ENCODE measurements at places on chromosomes 11 and 22.

DNA sequence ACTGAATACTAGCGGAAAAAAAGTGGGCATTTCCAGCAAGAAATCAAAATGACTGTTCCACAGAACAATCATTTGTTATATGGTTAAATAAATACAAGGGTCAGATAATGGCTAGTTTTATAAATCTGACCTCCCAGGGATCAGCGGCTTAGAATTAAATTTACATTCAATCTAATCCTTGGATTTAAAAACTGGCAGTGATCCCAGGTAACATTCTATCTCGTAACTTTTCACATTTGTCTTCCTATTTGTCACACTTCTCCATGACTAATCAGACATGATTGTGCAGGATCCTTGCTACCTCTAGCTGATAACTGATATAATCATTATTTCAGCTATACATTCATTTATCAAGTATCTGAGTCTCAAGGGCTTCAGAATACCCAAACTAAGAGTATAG, 2.9 kb upstream of the MMP3 start:
- DNase-seq, result no peak

DNA sequence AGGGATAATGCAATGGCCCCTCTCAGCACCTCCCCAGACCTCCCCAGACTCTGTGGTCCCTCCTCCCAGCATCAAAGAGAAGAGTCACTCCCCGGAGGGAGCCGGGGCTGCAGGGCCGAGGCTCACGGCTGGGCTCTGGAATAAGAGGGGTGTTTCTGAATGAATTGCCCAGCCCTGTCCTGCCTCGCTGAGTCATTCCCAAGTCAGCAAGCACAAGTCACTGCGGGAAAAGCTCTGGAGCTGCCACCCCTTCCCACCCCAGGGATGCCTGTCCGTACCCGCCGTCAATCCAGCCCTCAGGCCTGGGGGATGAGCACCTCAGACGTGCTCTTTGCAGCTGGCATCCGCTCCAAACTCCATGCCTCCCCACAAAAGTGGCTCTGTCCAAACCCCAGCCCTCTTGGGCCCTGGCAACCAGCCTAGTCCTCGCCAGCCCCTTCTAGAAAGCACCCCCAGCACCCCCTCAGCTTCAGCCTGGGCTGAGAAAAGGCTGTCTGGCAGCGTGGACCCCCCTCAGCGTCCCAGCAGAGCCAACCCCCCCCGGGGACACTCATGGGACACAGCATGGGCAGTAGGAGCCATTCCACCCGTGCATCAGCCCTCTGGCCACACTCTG, 22.7 kb downstream of the CELSR1 start:
- DNase-seq, result no peak

GRCh38 chr22:36323855-36324331, 63.9 kb downstream of the MYH9 start:
- no peak for DNase-seq

DNA sequence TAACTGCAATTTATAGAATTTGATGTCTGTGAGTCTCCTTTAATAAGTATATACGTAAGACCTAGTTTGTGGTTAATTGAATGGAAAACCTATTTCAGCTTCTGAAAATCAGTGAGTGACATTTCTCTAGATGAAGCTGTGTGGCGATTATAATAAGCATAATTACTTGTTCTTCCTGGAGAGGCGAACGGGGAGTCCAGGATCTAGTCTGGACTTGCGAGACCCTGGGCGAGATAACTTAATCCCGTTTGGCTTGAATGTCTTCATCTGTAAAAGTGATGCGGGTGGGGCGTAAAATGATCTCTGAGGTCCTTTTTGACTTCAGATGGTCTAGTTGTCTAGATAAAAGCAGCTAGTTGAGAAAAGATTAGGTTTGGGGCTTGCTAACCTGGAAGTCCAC, 1.1 kb downstream of the PRRG4 start:
- no peak for DNase-seq

GRCh38 chr11:73003088-73003487, 139.0 kb downstream of the FCHSD2 start:
- DNase-seq, result no peak

Measured in NCI-H2171 (cell line).